ENCODE measurements at places on chromosomes 16 and 17.

- peak; percentile 44 for DNase-seq
Observed at GRCh38 chr16:7025616-7026190, 306.9 kb upstream of the RBFOX1 start.

- DNase-seq, result no peak
Observed at GRCh38 chr16:73313950-73314349, 266.0 kb upstream of the ZFHX3 start.

DNA sequence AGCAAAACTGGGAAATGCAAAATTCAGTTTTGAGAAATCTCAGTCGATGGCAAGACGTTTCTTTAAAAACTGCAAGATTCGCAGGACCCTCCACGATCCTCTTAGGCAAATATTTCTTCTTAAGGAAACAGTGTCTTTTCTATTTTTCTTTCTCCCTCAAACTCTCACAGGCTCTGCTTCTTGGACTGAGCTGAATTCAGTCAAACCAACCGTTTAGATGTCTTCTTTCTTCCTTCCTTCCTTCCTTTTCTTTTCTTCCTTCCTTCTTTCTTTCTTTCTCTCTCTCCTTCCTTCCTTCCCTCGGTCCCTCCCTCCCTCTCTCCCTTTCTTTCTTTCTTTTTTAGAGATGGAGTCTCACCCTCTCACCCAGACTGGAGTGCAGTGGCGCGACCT lies 67.2 kb upstream of the AXIN2 start:
- no peak for DNase-seq

DNA sequence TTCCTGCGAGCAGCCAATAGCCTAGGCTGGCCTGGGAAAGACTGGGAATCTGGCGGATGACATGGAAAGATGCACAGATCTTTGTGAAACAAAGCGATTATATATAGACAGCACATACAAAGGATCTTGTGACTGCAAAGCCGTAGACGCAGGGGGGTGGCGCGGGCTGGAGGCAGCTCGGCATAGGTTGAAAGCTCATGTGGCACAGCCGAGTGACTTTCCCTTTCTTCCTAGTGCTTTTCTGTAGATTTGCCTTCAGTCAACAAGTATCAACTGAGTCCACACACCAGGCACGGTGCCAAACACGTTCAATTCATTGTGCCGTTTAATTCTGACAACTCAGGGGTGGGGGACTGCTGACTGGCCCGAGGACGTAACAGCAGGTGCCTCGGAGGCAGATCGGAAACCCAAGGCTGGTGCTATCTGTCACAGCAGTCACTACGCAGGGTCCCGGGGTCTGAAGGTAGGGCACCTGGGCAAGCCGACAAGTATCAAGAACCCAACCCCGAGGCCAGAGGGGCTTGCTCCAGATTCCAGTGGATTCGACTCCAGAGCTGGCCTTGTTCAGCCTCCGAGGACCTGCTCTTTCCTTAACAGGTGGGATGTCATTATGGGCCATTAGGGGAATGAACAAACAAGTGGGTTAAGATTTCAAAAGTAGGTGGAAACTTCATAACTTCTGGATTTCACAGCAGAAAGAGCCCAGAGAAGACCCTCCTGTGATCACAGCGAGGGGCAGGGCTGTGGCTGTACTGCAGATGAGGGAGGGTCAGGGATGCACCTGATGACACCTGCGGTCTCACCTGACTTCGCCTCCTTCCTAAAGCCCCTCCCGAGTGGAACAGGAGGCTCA lies 5.9 kb downstream of the PAM16 start:
- no peak for DNase-seq

- no peak for DNase-seq
Observed at GRCh38 chr17:12667299-12667958, 1.7 kb downstream of the MYOCD start.

DNA sequence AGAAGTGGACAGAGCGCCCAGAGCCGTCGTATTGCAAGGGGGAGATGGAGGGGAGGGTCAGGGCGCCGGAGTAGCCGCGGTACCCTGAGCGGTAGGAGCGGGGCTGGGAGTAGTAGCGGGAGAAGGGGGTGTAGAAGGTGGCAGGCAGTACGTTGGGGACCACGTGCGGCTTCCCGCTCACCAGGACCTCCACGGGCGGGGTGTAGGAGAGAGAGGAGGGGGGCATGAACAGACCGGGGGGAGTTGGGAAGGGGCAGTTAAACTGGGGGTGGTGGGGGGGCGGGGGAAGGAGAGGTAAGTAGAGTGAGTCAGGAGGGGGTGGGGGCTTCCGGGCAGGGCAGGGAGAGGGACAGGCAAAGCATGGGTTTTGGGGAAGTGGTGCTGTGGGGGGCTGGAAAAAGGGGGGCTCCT lies 16.8 kb downstream of the ST6GALNAC2 start:
- no peak for DNase-seq

- no peak for DNase-seq
Observed at GRCh38 chr17:68356520-68356919, 65.2 kb downstream of the ARSG start.

- DNase-seq, result no peak
Observed at GRCh38 chr17:67379251-67379630, 2.2 kb downstream of the PITPNC1 start.

- DNase-seq, result no peak
Observed at GRCh38 chr17:7114875-7115614, 423 bp upstream of the ASGR2 start.

GRCh38 chr17:31530391-31530985 lies 139.0 kb downstream of the RAB11FIP4 start:
- DNase-seq, result no peak

DNA sequence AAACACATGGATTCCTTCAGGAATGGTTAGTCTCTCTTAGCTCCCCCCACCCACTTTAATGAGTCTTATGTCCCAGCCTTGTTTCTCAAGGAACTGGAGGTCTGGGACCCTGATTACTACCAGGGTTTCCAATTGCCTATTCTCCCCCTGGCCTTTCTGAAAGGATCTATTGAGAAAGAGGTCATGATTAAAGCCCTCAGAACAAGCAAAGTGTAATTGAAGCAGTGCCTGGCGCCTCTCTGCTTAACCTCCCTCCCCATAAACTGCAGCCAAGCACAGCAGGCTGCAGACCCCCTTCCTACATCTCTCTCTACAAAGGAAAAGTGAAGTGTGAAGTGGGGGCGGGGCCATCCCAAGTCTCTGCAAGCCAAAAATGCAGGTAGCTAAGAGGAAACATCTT lies 159.7 kb upstream of the CDH11 start:
- DNase-seq, result no peak

DNA sequence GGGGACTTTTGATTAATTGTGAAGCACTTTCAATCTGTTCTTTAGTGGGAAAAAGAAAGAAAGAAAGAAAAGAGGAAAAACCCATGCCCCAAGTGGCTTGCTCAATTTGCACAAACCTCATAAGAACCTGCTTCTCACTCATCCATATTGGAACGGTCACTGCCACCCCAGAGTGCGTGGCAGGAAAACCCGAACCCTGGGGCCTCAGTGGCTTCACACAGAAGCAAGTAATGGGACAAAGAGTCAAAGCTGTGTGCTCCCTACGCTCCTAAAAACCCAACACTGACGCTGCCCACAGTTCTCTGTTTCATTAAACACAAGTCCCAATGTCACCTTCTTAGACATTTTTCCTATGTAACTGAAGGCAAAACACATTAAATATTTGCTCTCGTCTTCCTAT lies 1.2 kb downstream of the SLC6A4 start:
- DNase-seq, result no peak

GRCh38 chr17:56031636-56032035 lies 121.6 kb upstream of the ANKFN1 start:
- DNase-seq, result no peak

DNA sequence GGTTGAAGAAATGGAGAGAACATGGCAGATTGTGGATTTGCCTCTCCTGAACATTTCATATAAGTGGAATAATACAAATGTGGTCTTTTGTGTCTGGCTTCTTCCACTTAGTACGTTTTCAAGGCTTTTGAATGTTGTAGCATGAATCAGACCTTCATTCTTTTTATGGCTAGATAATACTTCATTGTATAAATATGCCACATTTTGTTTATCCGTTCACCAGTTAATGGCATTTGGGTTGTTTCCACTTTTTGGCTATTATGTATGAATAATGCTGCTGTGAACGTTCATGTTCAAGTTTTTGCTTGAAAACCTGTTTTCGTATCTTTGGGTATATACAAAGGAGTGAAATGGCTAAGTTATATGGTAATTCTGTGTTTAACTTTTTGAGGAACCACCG lies 130.4 kb downstream of the TANC2 start:
- DNase-seq, result no peak

DNA sequence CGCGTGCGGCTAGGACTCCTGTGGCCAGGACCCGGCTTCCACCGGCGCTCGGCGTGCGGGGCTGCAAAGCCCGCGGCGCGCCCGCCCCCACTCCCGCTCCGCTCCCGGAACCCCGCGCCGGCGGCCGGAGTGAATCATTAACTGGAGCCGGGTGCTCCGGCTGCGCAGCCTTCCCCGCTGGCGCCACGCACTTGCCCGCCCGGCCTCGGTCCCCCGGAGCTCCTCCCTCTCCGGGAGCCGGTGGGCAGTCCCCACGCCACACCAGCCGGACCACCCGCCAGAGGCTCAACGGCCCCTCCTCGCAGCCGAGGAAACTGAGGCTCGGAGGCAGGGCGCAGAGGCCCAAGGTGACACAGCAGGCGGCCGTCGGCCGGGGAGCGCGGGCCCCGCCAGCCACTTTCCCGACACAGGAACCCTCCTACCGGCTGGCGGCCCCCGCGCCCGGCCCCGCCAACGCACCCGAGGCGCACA lies 580 bp downstream of the BCAR1 start:
- no peak for DNase-seq

DNA sequence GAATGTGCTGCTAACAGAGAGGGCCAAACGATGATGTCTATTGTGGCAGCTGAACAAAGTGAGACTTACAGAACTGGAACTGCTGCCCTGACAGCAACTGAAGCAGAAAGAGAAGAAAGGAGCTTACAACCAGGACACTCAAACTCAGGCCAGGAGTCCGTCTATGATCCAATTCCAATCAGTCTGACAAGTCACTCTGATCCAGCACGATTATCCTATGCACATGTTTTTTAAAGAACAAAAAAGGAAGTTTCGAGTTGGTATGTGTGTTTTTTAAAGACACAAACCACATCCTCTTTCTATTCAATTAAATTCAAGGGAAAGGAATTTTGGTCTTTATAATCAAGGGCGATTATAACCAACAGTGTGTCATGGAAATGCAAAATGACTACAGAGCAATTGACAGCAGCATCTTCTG lies 42.4 kb upstream of the MTMR4 start:
- DNase-seq, result no peak

Measured in gastrocnemius medialis (tissue), 4 donors.